Kasumi-1 (cell line): ENCODE measurements at places on chromosomes 2 and 18.

- no peak for DNase-seq
These were observed 293.1 kb upstream of the ERBB4 start for GRCh38 chr2:212831671-212832199.

DNA sequence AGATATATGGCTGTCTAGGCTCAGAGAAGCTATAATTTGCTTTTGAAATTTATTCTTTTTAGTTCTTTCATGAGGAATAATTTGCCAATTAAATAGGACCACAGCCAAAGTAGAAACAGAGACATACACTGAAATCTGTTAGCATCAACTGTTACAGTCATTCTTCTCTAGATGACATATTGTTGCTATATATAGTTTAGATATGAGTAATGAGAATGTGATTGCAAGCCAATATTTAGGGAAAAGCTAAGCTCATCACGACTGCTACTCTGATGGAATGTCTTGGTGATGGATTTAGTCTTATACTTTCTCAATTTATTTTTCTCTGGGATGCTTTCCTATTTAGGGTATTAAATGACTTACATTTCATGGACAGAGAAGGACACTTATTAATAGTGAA is 259.1 kb downstream of the LNPK start:
- no peak for DNase-seq

DNA sequence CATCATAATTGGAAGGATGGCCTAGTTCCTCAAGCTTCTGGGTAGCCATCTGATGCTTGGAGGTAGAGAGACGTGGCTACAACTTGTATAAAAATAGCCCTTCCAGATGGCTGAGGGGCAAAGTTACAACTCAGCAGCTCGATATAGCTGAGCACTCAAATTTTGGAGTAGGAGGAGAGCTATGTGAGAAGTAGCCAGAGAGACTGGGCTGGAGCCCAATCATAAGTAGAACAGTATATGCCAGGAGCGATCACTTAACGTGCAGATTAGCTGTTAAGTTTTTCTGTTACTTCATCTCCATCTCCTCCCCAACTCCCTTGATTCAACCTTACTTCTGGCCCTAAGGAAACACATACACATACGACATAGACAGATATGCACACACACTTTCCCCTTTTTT is 28.8 kb downstream of the CNRIP1 start:
- DNase-seq = no peak

DNA sequence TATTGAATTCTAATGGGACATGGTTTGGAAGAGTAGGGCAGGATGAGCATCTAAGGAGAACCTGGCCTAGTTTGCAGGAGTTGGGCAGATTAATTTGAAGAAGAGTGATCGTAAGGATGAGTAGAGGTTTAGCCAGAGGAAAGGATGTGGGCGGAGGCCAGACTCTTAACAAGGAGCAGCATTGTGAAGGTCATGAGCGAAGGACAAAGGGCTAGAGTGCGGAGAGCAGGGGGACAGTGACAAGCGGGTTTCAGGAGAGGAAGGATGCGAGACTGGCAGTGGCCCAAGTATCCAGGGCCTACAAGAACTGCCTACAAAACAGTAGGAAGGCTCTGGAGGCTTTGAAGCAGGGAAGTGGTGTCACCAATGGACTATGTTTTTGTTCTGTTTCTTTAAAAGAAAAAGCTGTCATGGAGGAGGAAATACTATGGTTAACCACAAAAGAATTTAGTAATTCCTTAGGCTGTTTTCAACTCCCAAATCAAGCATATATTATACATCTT is 20.1 kb downstream of the SLC66A3 start:
- DNase-seq = peak; percentile 87

DNA sequence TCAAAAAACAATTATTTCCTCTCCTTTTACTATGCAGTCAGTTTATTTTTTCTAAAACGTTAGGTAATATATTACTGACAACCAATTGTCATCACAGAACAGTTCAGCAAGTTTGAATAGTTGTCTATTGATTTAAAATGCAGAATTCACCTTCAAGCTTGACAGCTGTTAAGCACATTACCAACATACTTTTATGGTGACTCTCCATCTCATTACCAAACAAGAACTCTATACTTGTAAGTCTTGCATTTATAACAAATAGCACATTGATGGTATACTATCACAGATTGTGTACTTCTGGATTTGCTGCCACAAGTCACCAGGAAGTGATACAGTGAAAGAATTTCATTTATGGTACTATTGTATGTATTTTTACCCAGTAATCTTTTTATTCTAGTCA is 99.4 kb upstream of the PPP1CB start:
- no peak for DNase-seq

DNA sequence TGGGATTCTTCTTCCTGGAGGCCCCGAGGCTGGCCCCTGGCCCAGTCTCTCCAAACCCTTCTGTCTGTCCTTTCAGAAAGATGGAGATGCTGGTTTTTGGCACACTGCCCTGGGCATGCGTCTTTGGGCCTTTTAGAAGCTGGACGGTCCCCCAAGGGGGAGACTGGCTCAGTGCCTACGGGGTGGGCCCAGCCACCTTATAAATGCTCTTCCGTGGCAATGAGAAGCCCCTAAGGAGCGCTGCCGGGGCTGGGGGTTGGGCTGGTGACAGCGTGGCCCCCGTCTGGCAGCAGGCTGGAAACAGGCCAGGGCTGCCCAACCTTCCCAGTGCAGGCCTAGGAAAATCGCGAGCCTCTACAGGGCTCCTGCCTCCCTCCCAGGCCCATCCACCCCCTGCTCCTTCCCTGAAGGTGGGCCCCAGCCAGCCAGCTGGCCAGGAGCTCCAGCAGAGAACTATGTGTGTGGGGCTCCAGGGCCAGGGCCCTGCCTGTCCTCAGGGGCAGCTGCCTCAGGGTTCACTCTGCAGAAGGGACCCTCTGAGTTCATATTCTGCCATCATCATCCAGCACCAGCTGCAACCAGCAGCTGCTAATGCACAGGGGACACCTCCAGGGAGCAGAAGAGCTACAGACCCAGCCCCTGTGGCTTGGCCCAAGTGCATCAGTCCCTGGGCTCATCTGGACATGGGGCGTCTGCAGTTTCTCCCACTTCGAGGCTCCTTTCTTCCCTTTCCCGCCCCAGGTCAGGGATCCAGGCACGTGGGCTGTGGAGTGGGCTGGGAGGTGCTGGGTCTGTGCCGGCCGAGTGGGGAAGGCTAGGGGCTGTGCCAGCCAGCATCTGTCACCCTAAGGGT is 107.6 kb upstream of the OTOS start:
- DNase-seq = no peak

GRCh38 chr2:61184263-61184662 is 22.3 kb downstream of the C2orf74 start:
- no peak for DNase-seq

DNA sequence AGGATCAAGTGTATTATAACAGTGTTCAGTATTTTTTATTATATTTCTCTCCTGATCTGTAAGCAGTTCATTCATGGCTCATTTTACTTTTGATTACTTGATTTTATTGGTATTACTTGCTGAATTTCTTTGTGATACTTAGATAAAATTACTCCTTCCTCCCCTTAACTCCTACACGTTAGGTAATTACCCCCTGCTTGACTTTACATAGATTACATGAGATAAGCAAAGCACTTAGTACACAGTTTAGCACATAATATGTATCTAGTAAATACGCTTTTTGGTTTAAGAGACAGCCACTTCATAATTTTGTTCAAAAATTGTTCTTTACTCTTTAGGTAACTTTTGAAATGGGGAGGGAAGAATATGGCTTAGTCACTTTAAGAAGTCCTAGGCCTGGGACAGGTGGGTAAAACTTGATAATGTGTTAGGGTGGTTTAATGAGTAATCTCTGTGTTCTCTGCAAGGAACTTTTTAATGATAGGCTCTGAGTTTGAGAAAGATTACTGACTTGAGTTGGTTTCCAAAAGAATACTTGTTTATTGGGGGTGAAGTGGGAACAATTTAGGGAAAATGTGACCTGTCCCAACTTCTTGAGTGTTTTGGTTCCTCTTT is 80.9 kb downstream of the NCOA1 start:
- no peak for DNase-seq

DNA sequence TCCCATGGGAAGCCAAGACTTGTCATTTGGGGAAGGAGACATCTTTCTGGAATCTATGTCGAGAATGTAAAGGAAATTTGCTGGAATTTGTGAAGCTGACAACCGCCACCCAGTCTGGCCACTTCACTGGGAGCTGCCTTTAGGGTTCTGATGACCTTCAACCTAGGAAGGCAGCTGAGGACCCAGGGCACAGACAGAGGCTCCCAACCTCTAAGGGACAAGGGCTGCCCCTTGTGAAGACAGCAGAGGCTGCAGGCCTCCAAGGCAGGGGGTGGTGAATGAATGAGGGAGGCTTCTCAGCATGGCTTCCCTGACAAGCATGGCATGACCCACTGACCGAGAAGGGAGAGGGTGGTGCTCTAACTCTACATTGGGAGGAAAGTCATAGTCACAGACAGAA is 128.9 kb upstream of the ASB18 start:
- no peak for DNase-seq

- no peak for DNase-seq
These were observed 191.2 kb downstream of the BCL2 start for GRCh38 chr18:63128237-63128974.

GRCh38 chr2:149042881-149043280 is 4.4 kb downstream of the LYPD6B start:
- no peak for DNase-seq

- peak; percentile 18 for DNase-seq
These were observed 5.1 kb downstream of the COMMD1 start for GRCh38 chr2:61910603-61911002.

DNA sequence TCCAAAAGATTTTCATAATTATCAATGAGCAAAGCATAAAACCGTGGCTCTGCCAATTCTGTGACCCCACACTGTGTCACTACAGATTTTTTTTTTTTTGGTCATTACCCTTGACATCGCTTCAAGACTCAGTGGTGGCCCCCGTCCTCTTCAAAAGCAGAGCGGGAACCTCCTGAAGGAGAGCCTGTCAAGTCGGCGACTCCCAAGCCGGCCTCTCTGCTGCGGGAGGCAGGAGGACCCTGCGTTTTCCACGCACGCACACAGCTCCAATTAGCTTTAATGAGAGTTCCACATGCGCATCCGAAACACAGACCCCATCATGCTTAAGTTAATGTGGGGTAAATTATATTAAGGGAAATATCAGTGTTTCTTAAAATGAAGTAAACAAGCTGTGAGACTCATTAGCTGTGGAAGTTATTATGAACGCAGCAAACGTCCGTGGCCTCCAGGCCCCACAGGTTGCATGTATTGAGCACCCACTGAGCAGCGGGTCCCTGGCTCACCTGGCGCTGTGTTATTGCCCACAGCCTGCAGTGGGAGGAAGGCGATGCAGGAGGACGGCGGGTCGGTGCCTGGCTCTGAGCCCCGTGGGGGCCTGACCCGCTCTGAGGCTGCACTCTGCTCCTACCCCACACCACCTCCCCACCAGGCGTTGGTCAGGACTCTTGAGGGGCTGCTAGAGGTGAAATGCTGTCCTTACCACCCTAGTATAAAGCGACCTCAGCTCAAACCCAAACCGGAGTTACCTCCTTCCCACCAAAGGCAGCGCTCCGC is 181.0 kb upstream of the SALL3 start:
- no peak for DNase-seq

GRCh38 chr2:190088917-190089316 is 26.4 kb upstream of the MSTN start:
- peak; percentile 91 for DNase-seq

DNA sequence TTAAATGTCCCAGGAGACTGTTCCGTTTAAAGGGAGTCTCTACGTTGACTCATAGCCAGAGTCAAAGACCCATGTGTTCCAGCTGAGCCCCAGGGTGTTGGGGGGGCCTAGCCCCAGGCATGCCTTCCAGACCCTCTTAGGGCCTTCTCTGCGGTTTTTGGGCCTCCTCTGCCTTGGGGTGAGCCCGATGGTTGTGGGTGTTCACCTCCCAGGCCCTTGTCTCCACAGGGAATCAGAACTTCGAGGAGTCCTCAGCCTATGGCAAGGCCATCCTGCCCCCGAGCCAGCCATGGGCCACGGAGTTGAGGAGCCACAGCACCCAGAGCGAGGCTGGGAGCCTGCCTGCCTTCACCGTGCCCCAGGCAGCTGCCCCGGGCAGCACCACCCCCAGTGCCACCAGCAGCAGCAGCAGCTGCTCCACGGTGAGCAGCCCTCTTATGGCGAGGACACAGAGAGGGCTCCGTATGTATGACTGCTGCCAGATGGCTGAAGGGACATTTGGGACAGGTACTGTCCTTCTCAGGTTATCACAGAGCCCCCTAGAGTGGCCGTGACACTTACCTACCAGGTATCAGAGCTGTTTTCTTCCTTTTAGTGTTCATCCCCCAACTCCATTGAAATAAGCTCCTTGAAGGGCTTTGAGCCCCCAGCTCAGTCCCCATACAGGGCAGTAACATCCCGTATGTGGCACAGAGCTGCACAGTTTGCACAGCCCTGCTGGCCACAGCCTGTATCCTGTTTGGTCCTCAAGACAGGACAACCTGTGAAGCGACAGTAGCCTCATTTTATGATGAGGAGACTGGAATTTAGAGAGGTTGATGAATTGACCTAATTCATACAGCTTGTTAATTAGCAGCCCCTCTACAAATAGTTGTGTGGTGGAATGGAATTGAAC is 80.7 kb downstream of the EPAS1 start:
- no peak for DNase-seq

DNA sequence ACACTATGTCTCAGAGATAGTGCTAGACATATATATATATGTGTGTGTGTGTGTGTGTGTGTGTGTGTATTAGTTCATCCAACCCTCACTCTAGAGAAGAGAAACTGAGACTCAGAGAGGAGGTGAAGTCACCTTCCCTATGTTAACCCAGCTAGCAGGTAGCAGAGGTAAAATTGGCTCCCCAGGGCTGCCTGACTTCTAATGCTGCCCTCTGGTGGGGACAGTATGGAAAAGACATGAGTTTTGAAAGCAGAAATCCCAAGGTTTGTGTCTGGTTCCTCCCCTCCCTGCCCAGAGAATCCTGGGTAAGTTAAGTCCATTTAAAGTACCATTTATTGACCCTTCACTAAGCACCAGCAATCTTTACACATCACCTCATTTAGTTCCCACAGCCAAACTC is 137.7 kb downstream of the THNSL2 start:
- peak; percentile 40 for DNase-seq

GRCh38 chr2:12931186-12931844 is 214.6 kb downstream of the TRIB2 start:
- peak; percentile 55 for DNase-seq

DNA sequence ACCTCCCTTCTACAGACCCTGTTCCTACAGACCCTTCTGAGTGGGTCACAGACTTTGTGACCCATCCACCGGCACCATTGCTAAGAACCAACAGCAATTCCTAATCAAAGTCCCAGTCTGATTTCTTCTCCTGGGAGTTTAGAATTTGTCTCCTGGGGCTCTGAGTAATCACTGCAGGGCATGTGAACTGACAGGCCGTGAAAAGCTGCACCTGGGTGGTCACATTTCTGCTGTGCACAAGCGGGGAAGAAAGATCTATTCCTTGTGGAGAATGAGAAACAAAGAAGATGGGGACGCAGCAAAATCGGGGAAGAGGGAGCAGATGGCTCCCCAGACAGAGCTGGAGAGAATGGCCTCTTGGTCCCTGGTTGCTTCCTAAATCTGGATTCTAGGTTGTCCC is 151.0 kb downstream of the ARL4C start:
- DNase-seq = no peak

GRCh38 chr2:217680381-217680780 is 322.4 kb downstream of the TNS1 start:
- DNase-seq = no peak
